ENCODE measurements at places on chromosomes 2 and 18.

DNA sequence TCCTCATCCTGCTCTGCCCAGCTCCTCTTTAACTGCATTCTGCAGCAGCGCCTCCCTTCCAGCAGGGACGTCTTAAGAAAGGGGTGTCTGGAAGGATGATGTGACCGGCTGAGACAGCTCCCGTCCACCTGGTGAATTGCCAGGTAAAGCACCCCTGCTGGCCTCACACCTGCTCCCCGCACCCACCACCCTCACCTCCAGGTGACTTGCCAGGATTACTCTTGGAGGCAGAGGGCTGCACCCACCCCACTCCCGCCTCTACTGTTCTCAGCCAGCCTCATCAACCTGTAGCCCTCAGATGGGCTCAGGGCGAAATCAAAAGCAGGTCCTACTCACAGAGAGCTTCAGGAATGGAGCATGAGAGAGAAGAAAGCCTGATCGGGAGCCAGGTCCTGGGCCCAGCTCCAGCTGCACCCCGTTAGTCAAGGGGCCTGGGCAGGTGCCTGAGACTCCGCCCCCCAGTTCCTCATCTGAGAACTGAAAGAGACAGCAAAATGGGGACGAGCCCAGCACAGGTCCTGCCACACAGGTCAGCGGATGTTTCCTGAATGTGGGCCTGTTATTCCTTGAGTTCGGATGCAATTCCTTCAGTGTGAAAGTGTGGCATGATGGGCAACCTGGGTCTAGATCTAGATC is 5.6 kb downstream of the ADRA2B start:
- no peak for ATAC-seq

- ATAC-seq = no peak
Observed at GRCh38 chr18:62537946-62538345, 15.1 kb downstream of the ZCCHC2 start.

GRCh38 chr2:200242570-200242969 is 63.9 kb upstream of the SPATS2L start:
- ATAC-seq = no peak

GRCh38 chr18:6018671-6019070 is 123.3 kb upstream of the TMEM200C start:
- ATAC-seq = no peak

GRCh38 chr2:212957624-212958023 is 193.8 kb downstream of the IKZF2 start:
- peak; percentile 13 for ATAC-seq
